ENCODE measurements at places on chromosomes 11 and 22.

DNA sequence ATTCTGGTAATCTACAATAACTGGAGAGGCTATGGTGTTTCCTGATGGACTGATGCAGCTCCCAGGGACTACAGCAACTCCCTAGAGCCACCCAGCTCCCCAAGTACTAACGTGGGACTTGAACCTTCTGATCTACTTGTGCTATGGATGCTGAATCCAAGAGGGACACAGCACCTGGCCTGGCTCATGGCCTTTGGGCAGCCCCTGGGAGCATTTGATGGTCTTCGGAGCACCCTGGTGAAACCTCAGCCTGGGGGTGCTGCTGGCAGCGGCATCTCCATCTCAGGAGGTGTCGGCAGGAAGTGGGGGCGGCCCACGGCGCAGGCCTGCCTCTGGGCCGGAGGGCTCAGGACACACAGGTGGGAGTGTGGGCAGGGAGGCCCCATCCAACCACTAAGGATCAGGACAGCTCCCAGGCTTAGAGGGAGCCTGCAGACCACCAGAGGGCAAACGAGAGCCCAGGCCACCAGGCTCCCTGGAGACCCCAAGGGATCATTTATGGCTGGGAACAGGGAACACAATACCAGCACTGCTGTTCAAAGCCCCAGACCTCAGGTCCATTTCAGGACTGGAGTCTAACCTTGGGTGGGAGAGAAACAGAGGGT lies 8.7 kb downstream of the EHD1 start:
- DNase-seq, result no peak

- peak; percentile 88 for DNase-seq
These were observed at the start of gene NOL12 for GRCh38 chr22:37686002-37686982. Gene NOL12, plus strand, starts transcription at chr22:37686343. Its CDS starts 50 bp downstream, at chr22:37686393.

- no peak for DNase-seq
These were observed 6.1 kb downstream of the UCP3 start for GRCh38 chr11:74002832-74003231.

DNA sequence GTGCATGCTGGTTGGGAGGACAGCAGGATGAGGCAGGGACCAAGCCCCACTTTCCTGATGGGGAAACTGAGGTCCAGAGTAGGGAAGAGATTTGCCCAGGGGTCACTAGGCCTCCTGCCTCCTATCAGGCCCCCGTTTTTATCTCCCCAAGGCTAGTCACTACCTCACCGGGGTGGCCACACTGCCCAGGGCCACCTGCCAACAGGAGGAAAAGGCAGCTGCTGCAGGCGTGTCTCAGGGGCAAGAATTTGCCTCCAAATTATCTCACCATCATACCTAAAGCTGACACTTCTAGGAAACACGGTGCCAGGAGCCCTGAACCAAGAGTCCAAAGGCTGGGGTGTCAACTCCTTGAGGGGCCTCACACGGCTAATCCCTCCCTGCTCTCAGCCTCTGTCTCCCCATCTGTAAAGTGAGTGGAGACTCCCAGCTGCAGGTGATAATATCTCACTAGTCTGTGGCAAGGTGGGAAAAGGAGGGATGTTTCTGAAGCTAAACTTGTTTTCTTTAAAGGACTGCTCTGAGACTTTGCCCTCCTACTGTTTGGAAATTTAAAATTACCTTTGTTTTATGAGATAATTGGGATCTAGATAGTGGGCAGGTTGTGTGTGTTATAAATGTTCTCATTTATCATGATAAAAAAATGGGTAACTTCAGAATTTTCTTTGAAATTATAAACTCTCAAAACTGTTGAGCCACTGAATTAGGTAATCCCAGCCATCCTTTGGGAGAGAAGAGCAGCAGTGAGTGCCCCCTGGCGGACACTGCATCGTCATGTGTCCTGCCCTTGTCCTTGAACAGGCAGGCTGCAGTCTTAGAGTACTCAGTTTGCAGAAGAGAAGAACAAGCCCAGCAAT lies 60.0 kb downstream of the MYO7A start:
- DNase-seq, result peak; percentile 77

DNA sequence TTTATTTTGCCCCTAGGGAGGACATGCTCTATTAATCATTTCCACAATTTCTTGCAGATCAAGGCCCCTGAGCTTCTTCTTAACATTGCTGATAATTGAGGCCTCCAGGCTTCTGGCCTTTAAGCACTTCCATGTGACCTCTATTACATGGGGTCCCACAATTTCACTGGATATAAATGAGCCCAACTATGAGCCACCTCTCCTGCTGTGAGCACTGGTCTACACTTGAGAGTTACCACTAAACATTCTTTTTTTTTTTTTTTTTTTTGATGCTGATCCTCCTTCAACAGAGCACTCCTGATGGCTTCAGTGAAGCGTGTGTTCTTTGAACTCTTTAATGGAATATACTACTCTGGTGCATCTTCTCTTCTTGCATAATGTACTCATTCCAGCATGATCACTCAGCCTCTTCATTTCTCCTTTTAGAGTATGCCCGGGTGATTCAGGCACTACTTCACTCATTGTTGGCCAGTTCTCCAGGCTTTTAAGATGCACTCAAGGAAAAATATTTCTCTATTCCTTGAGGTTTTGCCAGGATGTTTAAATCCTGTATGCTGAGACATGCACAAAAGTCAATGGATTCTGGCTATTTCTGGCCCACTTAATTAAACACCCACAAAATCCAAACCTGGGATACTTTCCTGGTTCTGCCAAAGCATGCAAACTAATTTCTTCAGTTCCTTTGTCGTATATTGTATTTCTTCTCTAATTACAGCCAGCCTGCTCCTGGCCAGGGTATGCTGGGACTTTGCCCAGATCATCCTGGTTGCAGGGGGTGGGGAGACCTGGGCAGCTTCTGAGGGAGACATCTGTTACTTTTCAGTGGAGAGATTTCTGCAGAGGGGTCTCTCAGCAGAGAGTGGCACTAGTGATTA lies 257.8 kb upstream of the LUZP2 start:
- no peak for DNase-seq

DNA sequence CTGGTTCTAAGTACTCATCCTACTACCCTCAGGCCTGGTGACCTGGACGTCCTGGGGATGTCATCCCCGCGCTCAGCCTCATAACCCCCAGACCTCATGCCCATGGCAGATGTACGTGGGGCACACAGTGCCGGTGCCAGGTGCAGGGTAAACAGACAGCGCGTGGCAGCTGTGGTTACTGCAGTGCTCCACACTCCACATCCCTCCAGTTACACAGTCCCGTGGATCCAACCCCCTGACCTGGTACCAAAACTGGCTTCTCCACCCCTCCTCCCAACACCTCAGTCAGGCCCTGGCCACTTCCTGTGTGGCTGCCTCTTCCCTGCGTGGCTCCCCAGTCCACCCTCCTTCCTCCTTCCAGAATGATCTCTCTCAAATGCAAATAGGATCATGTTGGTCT lies 95.2 kb downstream of the DSCAML1 start:
- DNase-seq, result no peak

DNA sequence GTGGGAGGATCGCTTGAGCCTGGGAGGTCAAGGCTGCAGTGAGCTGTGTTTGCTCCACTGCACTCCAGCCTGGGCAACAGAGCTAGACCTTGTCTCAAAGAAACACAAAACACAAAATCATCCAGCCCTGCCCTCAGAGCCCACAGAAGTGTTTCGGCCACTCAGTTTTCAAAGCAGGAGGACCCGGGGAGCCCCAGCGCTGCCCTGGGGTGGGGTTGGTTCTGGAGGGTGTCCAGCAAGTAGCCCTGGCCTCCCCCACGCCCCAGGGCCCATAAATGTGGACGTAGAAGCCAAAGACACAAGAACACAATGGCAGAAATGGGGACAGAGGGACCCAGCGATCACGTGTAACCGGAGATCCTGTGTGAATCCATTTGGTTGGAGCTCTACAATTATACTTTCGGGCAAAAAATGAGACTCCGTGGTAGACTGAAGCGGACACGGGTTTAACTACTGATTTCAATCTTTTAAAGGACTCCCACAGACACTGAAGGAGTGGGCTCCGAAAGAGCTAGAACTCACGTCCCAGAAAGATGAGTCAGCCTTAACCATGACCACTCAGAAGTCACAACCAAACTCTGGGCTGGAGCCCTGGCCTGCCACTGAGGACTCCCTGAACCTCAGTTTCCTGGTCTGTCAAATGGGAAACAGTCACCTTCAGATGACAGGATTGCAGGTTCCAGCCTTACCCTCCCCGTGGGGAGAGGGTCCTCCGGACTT lies 9.0 kb upstream of the CYTH4 start:
- DNase-seq, result peak; percentile 68

- DNase-seq, result peak; percentile 38
These were observed 72.1 kb downstream of the LRRC32 start for GRCh38 chr11:76598426-76598839.

DNA sequence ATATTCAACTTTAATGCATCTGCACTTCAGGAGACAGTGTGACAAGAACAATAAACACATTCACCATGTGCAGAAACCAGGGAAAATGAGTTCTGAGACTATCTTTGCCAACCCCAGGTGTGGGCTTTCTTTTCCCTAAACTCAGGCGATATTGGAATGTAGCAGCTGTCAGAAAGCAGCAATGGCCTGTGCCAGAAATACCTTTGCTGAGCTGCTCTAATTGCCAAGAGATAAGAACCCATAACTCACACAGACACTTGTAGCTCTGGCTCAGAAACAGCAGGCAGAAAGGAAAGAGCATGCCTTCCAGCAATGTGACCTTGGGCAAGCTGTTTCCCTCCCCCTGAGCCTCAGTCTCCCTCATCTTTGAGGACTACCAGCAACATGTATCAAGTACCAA lies 77.6 kb downstream of the PLEKHA7 start:
- DNase-seq, result no peak

GRCh38 chr11:4134806-4135205 lies 40.2 kb downstream of the RRM1 start:
- no peak for DNase-seq

DNA sequence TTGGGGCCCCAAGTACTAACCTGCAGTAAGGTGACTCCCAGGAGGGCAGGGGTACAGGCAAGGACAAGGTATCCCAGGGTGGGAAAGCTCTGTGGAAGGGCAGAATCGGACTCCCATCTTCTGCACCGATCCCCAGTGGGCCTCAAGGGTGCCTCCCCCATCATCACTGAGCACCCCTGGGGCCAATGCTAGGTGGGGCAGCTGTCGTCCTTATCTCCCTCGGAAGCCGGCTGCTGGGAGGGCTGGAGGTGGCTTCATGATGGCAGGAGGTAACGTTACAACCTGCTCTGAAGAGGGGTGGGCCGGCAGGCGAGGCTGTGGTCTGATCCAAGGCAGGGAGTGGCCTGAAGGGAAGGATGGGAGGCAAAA lies 87.6 kb upstream of the LINC01488 start:
- DNase-seq, result no peak

GRCh38 chr11:108468478-108468864 lies 1.1 kb upstream of the C11orf65 start:
- no peak for DNase-seq

GRCh38 chr11:64400102-64400501 lies 41.1 kb downstream of the RPS6KA4 start:
- no peak for DNase-seq
